ENCODE measurements at places on chromosomes 7 and 10. TPM values are rescaled to one million over a fixed set of nuclear protein-coding genes. Genes with fewer than 3 reads are reported as not detected.

IQUB gene
- total RNA-seq = 0.21 TPM

PRTFDC1 gene
- total RNA-seq = 22.7 TPM

PNLIP gene
- total RNA-seq = not detected

ARPC1B gene
- total RNA-seq = 107 TPM

AOAH gene
- total RNA-seq = not detected

STEAP1B gene
- total RNA-seq = 2.6 TPM

DGKB gene
- 0.12 TPM for total RNA-seq

SFTPA1 gene
- not detected for total RNA-seq

CLCN1 gene
- 0.34 TPM for total RNA-seq

GRCh38 chr7:127059475-127059874, 193.3 kb downstream of the GRM8 start:
- DNase-seq = no peak

- DNase-seq = no peak
Observed at GRCh38 chr7:124954790-124955189, 25.2 kb upstream of the POT1 start.

- DNase-seq = no peak
Observed at GRCh38 chr7:37974711-37975110, 54.3 kb downstream of the EPDR1 start.

DNA sequence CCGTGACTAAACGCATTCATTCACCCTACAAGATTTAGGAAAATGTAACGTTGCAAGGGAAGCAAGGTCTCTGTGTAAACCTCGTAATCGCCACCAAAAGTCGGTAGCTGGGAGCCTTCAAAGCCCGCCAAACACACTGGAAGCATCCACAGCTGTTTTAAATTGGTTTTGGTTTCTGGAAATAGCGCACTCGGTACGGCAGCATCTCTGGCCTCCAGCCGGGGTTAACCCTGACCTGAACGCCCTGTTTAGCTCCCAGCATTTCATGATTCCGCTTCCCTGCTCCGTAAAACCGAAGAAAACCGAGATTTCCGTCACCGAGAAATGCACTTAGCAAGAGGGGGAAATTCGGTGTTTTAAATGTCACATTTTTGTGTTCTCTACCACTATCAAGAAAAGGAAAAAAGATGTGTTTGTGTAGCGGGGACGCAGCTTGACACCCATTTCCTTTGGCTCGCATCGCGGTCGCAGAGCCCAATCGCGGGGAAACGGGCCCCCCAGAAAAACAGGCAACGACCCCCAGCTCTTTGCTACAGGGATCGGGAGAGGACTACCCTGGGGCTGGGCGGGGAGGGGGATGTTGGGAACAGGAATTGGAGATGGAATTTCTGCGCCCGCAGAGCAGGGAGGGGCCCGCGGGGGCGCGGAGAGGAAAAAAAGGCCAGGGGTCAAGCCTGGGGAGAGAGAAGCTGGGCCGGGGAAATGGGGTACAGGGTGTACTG, 646 bp downstream of the SGCE start:
- DNase-seq = peak; percentile 9

DNA sequence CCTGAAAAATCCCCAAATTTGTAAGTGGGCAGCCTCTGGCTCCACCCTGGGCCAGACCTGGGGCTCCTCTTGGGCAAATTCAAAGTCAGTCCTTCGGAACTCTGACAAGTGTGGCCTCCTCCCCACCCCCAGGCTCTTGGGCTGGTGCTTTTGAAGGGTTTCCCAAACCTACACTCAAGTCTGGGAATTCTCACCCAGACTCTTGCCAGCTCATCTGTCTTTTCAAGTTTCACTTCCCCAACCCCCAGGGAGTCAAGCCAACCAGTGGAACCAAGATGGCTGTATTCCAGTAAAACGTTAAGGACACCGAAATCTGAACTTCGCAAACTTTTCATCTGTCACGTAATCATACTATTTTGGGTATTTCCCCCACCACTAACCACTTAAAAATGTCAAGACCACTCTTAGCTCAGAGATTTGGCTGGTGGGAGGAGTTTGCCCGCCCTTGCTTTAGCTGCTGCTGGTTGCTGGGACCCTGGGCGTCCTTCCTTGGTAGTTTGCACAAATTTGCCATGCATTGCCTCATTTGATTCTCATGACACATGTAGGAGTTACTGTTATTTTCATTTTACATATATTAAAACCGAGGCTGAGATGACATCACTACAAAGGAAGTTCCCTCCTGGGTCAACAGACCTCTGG, 1.7 kb upstream of the MYO1G start:
- no peak for DNase-seq

GRCh38 chr7:16465469-16466361, at the start of gene SOSTDC1:
TSS of gene SOSTDC1 (minus strand) at chr7:16465738. CDS start at chr7:16465668, 70 bp downstream.
- peak; percentile 23 for DNase-seq

- no peak for DNase-seq
Observed at GRCh38 chr7:128871050-128871449, 8.4 kb downstream of the ATP6V1F start.

DNA sequence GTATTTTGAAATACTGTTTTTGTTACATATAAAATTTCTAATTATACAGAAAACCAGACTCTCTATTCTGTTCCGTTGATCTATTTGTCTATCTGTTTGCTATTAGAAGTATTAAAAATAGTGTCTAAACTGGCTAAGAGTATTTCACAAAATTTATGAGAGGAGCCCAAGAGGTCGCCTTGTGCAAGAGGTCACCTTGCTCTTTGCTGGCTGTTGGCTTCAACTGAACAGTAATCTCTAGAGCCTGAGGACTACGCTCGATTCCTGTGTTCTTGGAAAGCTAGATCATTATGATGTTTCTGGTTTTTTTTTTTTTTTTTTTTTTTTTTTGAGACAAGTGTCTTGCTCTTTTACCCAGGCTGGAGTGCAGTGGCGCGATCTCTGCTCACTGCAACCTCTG, 428.6 kb downstream of the LRMDA start:
- no peak for DNase-seq

DNA sequence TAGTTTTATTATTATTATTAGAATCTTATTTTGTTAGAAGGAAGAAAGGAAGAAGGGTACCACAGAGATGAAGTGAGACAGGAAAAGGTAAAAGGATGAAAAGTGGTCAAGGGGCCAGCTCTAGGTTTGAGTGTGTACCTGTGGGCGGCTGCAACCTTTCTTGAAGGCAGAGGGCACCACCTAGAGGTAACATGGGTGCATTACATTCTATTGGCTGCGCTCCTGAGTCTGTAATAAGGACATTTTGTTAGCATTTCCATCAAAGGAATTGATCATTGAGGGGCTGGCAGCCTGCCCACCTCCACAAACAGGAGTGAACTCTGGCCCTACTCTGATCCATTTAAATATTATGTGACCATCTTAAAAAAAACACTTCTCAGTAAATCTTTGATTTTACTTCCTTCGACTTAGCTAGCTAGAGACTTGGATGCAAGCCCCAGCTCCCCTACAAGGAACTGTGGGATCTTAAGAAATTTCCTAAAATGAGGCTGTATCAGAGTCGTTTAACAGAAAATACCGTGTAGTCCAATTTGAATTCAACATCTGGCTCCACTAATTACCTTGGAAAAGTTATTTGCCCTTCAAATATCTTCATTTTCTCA, 610.4 kb downstream of the IPMK start:
- peak; percentile 75 for DNase-seq

GRCh38 chr7:105131033-105131656, 117.1 kb downstream of the KMT2E start:
- no peak for DNase-seq

GRCh38 chr7:101924171-101924570, 106.7 kb downstream of the CUX1 start:
- DNase-seq = no peak

- DNase-seq = no peak
Observed at GRCh38 chr7:74275401-74275881, 13.8 kb upstream of the CLIP2 start.

DNA sequence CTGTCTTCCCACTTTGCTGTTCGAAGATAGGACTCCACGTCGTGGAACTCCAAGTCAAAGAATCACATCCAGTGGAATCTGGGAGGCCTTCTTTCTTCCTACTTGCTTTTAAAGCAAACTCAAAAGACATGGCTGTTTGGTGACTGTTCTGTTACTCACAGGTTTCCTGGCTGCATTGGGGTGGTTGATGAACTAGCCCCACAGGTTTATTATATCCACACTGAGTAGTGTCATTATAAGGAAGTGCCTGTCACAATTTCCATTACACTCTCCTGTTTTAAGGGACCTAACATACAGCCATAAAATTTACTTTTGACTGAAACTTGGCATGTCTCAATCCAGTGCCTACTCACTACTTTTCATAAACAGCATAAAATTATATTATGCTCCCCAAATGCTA, 287.3 kb upstream of the SP4 start:
- DNase-seq = peak; percentile 24

GRCh38 chr10:102564209-102564834, 60.5 kb downstream of the SUFU start:
- DNase-seq = no peak

GRCh38 chr10:22669163-22669711, 45.1 kb downstream of the PIP4K2A start:
- no peak for DNase-seq

DNA sequence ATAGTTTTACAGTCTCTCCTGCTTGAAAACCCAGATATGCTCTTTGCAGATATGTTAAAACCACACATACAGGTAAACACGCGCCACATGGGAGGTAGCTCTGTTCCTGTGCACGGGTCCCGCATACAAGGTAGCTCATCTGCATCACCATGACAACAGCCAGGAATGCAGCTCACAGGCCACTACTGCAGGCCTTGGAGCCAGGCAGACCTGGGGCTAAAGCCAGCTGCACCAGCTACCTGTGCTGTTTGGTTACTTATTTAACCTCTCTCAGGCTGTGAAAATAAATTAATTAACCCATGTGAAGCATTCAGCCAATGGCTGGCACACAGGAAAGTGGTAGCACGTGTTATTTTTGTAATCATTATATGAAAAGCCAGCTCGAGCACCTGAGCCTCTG, 428.3 kb downstream of the TNS3 start:
- DNase-seq = peak; percentile 84

- no peak for DNase-seq
Observed at GRCh38 chr7:69811476-69812308, 213.4 kb downstream of the AUTS2 start.

Measured in Calu3 (cell line).